ENCODE measurements at places on chromosomes 6 and 20. TPM values are rescaled to one million over a fixed set of nuclear protein-coding genes. Genes with fewer than 3 reads are reported as not detected.

TPBG gene
- 30.8 TPM for total RNA-seq

ALDH8A1 gene
- total RNA-seq, result 11.2 TPM

BEND6 gene
- total RNA-seq, result 0.72 TPM

ZBTB46 gene
- total RNA-seq, result 24.0 TPM

CASS4 gene
- total RNA-seq, result 3.0 TPM

TENT5A gene
- 13.4 TPM for total RNA-seq

MRAP2 gene
- total RNA-seq, result 5.0 TPM

FUT9 gene
- 0.13 TPM for total RNA-seq

AHCY gene
- 70.3 TPM for total RNA-seq

AGPAT4 gene
- 12.3 TPM for total RNA-seq

C6orf141 gene
- total RNA-seq, result 2.2 TPM

MDN1 gene
- total RNA-seq, result 34.9 TPM

SEMG1 gene
- not detected for total RNA-seq

MUCL3 gene
- 0.13 TPM for total RNA-seq

MSH5 gene
- 23.7 TPM for total RNA-seq

SIRPB1 gene
- total RNA-seq, result 8.2 TPM

MYL9 gene
- total RNA-seq, result 294 TPM

CEP43 gene
- total RNA-seq, result 17.9 TPM

FOXS1 gene
- total RNA-seq, result 2.1 TPM

HLA-DOA gene
- total RNA-seq, result 21.6 TPM

SULF2 gene
- 257 TPM for total RNA-seq

NNAT gene
- total RNA-seq, result 0.25 TPM

BPIFA1 gene
- total RNA-seq, result not detected

IMPG1 gene
- not detected for total RNA-seq

HM13 gene
- total RNA-seq, result 174 TPM

DEFB125 gene
- not detected for total RNA-seq

UBD gene
- 33.5 TPM for total RNA-seq

GPX5 gene
- total RNA-seq, result not detected

Measured in kidney (tissue), 22 donors.